Stimulated activated CD4-positive, alpha-beta T cell treated with anti-CD3 and anti-CD28 coated beads, TNF-alpha, amount 100 ng/mL, for 24 hours (primary cell): ENCODE measurements at places on chromosomes 4 and X.

DNA sequence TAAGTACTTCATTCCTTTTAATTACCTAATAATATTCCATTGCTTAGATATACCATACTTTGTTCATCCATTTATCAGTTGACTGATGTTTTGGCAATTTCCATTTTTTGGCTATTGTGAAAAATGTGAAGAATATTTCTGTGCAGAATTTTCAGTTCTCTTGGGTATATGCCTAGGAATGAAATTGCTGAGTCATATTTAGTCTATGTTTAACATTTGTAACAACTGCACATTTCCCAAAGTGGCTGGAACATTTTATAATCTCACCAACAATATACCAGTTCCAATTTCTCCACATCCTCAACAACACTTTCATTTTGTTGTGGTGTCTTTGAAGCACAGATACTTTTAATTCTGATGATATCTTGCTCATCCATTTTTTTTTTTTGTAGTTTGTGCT lies 215.5 kb downstream of the PDGFC start:
- no peak for DNase-seq

- DNase-seq = no peak
Measured at GRCh38 chr4:7351014-7351413, 83.7 kb downstream of the PSAPL1 start.

GRCh38 chr4:126572264-126572663 lies 1060.5 kb upstream of the INTU start:
- DNase-seq = no peak

- DNase-seq = no peak
Measured at GRCh38 chr4:14072506-14072905, 445.0 kb upstream of the BOD1L1 start.

DNA sequence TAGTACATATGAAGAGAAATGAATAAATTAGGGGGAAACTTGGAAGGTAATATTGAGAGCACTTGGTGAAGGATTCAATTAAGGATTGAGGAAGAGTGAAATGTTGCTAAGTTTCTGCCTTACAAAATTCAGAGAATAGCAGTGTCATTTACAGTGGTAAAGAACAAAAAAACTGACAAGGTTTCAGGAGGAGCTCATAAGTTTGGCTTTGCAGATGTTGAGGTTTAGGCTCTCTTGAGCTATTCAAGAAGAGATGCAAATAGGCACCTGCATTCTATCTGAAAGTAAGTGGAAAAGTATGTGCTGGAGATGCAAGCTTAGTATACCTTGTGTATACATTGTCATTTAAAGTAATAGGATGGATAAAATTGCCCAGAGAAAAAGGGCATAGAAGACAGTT lies 22.3 kb upstream of the EMCN start:
- no peak for DNase-seq

- DNase-seq = no peak
Measured at GRCh38 chrX:41273638-41274037, 60.3 kb upstream of the DDX3X start.

DNA sequence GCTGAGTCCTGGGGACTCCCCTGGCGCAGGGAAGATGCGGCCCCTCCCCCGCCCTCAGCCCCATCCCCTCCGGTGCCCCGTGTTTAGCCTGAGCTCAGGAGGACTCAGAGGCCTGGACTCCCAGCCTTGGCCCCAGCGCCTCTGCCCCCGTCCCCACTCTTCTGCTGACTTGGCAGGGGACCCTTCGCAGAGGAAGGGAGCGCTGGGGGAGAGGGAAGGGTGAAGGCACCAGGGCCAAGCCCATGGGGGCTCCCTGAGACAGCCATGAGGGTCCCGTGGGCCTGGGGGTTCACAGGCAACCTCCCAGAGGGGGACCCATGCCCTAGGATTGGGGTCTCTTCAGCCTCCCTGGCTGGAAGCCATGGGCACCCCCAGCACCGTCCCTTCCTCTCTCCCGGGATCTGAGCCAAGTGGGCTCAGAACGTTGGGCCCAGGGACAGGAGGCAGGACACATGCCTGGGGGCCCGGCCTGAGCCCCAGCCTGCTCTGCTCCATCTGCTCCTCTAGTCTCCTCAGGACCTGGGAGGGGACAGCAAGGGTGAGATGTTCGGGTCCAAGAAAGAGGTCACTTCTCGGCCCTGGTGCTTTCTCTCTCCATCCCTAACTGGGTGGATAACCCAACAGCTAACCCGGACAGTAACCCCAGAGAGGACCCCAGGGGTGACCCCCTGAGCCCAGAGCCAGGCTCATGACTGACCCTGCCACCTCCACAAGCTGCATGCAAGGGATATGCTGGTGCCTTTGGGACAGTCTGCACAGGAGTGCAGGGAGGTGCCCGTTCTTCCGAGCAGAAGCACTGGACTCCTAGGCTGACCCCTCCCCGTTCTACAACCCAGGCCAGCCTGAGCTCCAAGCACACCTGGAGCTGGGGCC lies 1.5 kb upstream of the CPLX1 start:
- DNase-seq = no peak

DNA sequence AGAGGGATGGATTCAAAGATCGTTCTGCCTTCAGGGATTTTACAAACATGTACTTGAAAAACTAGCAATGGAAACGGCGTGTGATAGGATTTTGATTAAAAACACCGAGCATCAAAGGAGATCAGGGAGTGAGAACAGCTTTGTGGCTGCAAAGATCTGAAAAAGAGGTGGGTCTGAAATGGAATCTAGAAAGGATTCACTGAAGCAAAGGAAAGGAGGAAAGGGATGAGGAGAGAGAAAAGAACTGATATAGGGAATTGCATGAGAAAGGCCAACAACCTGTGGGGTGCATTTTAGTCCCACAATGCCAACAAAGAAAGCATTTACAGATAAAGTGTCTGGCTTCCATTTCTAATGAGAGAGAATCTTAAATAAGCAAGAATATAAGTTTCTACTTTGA lies 23.1 kb downstream of the ADH4 start:
- no peak for DNase-seq

DNA sequence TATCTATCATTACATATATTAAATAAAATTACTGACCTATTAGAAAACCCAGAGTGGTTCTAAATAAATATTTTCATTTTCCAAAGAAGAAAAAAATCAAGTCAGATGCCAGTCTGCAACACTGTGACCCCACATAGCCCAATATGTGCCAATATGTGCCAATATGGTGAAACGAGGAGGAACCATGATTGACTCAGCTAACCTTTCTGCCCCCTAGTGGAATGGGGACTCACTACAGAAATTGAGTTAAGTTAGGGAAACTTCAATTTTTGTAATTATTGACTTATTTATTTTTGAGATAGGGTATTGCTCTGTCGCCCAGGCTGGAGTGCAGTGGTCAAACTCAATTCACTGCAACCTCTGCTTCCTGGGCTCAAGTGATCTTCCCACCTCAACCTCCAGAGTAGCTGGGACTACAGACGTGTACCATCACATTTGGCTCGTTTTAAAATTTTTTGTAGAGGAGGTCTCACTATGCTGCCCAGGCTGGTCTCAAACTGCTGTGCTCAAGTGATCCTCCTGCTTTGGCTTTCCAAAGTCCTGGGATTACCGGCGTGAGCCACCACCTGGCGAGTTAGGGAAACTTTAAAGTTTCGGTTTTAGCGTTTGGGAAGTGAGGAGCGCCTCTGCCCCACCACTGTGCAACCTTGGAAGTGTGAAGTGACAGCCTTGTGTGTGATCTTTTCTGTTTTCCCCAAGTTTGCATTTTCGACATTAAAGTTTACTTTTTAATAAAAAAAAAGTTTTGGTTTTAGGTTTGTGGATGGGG lies 116.8 kb upstream of the SHISA3 start:
- DNase-seq = no peak
